Activated gamma-delta T cell treated with Interleukin-2 at 50 U/mL for 16 hours (primary cell): ENCODE measurements at places on chromosomes 2 and 18.

- DNase-seq, result no peak
Observed at GRCh38 chr2:196244966-196245365, 73.6 kb upstream of the STK17B start.

- DNase-seq, result no peak
Observed at GRCh38 chr2:120861576-120862191, 126.0 kb downstream of the GLI2 start.

DNA sequence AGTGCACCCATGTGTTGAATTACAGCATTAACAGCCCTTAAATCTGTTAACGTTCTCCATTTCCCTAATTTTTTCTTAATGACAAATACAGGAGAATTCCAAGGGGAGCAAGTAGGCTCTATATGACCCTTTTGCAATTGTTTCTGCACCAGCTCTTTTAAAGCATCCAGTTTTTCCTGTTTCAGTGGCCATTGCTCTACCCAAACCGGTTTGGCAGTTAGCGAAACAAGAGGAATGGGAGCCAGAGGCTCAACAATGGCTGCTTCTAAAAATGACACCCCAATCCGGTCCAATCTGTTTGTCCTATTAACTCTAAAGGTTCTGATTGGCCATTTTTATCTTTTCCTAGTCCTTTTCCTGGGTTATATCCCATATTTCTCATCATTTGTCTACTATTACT lies 15.1 kb upstream of the SUCLG1 start:
- DNase-seq, result no peak

- DNase-seq, result no peak
Observed at GRCh38 chr2:16862471-16862870, 196.8 kb upstream of the CYRIA start.

DNA sequence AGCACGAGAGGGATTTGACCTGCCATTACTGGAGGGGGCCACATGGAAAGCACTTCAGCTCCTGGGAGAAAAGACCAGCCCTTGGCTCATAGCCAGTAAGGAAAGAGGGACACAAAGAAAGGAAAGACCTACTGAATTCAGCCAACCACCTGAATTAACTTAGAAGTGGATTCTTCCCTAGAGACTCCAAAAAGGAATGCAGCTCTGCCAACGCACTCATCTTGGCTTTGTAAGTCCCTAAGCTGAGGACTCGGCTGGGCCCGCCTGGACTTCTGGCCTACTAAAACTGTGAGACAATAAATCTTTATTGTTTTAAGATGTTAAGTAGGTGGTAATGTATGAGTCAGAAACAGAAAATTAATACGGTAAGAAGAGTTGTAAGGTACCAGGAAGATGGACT lies 11.5 kb downstream of the ATF2 start:
- DNase-seq, result no peak

DNA sequence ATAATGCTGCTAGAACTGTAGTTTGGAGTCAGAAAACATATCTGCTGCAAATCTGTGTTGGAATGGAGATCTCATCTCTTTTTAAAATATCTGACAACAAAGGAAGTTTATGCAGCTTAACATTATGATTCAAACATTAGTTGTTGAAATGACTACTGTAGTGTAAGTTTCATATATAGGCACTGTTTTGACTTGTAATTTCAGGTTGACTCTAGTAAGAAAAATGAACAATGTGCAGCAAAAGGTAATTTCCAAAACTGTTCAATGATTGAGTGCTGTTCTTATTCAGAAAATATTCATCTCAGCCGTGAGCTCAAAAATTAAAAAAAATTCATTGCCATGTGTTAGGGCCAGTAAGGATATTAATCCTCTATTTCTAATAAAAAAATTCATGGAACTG lies 48.5 kb downstream of the CCDC138 start:
- no peak for DNase-seq

DNA sequence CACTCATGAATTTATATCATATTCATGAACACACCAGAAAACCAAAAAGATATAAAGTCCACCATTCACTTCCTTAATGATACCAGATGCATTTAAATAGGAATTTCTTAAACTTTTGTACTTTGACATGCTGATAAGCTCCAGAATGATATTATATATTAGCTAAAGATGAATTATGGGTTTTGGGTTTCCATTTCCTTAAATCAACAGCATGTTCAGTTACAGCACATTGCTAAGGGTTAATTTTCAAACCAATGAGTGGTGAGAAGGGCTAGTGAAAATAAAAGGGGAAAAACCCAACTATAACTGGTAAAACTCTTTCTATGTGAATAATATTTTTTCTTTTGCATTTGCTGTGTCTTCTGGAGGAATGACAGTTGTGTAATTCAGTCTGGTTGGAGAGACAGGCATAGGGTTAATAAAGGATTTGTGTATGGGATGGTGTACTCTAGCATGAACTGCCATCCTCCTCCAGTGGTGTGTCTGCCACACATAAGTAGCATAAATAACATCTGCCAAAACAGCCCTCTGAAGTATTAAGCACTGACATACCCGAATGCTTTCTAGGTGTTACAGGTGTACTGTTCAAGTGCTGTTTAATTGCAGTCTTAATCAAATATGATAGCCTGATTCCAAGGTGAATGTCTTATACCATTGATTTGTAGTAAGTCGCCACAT lies 19.3 kb upstream of the CPS1 start:
- no peak for DNase-seq

GRCh38 chr2:142822190-142822589 lies 55.3 kb upstream of the KYNU start:
- DNase-seq, result no peak

DNA sequence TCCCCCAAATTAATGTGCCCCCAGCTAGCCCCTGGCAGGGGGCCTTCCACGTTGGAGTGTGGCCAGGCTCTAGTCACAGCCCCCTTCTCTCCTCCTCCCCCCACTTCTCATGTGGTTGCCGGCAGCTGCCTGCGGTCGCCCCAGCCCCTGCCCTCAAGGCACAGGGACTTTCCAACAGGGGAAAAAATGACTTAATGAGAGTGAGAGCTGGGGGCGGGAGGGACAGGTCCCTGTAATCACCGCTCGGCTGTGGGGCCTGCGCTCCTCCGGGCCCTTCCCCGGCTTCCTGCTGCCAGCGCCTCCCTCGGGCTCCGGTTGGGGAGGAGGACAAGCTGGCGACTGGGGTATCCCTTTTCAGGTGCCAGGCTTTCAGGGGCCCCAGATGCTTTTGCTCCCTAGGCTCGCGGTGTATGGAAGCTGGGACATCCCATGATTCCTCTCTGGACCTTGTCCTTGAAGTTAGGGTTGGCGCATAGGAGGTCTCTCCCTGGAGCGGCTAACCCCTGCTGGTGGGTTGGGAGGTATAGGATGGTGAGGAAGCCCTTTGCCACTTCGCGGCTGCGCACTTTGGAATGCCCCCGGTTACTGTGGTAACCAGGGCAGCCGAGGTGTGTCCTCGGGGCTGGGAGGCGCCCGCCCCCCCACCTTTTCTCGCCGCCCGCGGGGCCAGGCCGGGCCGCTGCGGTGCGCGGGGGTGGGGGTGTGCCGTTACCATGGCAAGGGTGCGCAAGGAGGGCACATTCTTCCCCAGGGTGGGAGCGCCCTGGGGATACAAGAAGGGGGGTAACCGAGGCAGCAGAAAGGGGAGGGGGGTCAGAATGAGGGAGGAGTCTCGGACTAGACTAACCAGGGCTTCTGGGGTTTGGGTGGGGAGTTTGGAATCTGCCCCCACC lies 16.1 kb downstream of the WNT10A start:
- peak; percentile 82 for DNase-seq

DNA sequence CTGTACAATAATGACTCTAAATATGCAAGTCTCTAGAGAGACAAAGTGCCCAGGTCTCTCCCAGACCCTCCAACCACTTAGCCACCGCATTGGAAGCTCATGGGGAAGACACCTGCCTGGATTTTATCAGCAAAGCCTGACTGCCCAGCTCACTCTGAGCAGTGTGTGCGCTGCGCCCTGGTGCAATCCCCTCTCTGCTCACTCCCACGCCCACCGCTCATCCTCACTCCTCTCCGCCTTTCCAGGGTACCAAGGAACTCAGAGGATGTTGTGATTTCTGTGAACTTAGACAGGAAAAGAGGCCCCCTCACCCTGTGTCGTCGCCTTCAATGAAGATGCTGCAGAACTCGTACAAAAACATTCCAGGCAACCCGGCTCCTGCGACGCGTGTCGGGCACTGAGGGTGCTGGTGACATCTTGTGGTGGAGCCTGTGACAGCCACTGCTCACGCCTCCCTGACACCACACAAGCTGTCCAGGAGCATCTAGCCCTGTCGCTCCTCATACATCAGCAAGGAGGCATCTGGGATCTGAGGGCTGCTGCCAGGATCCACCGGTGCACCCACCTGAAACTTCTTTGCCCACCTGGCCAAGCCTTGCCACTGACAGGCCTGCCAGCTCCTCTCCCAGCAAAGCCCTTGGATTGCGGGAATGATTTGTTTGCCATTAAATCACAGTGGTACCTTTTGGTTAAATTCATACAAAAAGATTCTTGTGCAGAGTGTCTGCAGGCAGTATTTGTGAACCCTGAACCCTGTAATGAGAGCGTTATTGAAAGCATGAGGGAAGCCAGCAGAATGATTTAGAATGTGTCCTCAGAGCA lies 220.4 kb downstream of the ZNF516 start:
- no peak for DNase-seq

DNA sequence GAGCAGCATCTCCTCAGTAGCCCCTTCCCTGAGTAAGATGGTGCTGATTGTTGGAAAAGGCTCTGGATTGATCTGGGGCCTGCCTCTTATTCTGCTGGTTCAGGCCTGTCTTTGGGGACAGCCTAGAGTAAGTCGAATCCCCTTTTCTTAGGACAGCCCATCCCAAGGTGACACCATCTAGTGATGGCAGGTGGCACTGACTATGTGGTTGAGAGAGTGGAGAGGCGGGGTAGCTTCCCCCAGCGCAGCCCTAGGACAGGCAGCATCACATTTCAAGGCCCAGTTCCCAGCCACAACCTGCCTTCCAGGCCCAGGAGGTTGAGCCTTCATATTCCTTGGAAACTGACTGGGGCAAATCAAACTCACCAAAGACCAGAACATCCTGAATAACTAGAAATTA lies 69.1 kb upstream of the B3GNT7 start:
- DNase-seq, result no peak

GRCh38 chr2:217325251-217325650 lies 465.4 kb upstream of the TNP1 start:
- no peak for DNase-seq
